ENCODE measurements at places on chromosomes 11 and 22. TPM values are rescaled to one million over a fixed set of nuclear protein-coding genes. Genes with fewer than 3 reads are reported as not detected.

- DNase-seq, result no peak
These were observed 13.6 kb downstream of the SCARF2 start for GRCh38 chr22:20423906-20424551.

DNA sequence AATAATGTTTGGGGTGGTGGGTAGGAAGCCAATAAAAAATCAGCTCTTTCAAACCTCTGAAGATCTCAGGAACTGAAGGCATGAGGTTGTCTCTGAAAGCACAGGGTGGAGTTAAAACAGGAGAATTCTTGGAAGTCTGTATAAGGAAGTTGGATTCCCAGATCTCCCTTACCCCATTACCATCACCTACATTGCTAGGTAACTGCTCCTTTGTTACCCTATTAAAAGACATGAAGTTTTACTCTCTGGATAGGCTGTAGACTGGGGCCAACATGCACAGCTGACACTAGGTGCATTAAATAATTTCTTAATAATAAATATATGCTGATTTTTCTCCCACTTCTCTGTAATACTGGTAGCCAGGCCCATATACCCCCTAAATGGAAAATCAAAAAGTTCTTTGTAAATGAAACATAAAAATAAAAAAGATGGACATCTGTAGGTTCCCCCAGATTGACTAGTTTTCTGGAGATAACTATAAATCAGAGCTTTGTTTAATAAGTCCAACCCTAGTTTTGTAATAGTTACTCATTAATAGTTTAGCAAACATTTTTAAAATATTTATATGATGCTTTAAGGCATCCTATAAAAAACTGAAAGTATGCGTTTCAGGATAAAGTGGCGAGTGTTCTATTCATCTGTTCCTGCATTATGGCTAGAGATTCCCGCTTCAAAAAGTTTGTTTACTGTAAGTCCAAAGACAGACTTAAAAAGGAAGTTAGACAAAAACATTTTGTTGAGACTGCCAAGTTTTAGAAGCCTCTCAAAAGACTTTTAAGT lies 63.8 kb downstream of the KIF18A start:
- DNase-seq, result no peak

Gene CACNA1I
- total RNA-seq, result 0.14 TPM

Gene THRSP
- not detected for total RNA-seq

Gene OR8D4
- total RNA-seq, result 1.7 TPM

All from transverse colon (tissue), 4 donors.